ENCODE measurements at places on chromosomes 11 and 22. TPM values are rescaled to one million over a fixed set of nuclear protein-coding genes. Genes with fewer than 3 reads are reported as not detected.

- no peak overlapping the region for H3K27ac ChIP-seq
- no peak overlapping the region for H3K4me3 ChIP-seq
- DNase-seq = no peak
- H3K27me3 ChIP-seq = no peaks in the 10 kb centered on the region
- H3K4me1 ChIP-seq = no peaks in the 10 kb centered on the region
These were observed 550.5 kb downstream of the MIAT start for GRCh38 chr22:27207907-27208306.

Gene UFD1
- total RNA-seq = 97.7 TPM

Gene LMF2
- total RNA-seq = 113 TPM

Gene SELENOM
- 30.6 TPM for total RNA-seq

- peaks cover 28% of the 10 kb centered on the region for H3K4me1 ChIP-seq
- no peak within 1 kb of the TSS for H3K27ac ChIP-seq
These were observed at the start of gene CALCA for GRCh38 chr11:14971865-14972580. Gene CALCA (minus strand): TSS chr11:14972351. CDS start chr11:14971192, 1,159 bp downstream.

Gene OR10D3
- total RNA-seq = not detected

- no peaks in the 10 kb centered on the region for H3K27me3 ChIP-seq
- no peak for DNase-seq
- H3K36me3 ChIP-seq = no peaks in the 10 kb centered on the region
- H3K4me1 ChIP-seq = no peaks in the 10 kb centered on the region
- no peak overlapping the region for H3K4me3 ChIP-seq
These were observed 1081.6 kb downstream of the BRD1 start for GRCh38 chr22:48745842-48746788.
